ENCODE measurements at places on chromosomes 1 and 21.
A peak's percentile ranks its signal among the peaks of the same experiment; 100 is the strongest.

DNA sequence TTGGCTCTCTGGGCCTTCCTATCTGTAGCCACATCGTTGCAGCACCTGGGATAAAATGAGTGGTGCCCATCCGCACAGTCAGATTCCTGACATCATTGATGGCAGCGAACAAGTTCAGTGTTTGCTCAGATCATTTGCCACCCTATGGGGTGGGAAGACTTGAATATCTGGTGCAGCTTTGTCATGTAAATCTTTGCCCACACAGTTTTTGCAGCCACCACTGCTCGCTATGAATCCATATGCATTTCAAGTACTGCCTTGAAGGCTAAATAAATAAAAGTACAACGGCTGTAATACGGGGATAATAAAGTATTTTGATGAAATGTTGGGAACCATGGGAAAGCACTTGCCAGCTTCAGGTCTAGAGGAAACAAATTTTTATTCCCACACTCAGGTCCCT lies 56.3 kb upstream of the COA6 start:
- DNase-seq = no peak

GRCh38 chr1:20964540-20965484 lies 177.7 kb upstream of the HP1BP3 start:
- DNase-seq = no peak

DNA sequence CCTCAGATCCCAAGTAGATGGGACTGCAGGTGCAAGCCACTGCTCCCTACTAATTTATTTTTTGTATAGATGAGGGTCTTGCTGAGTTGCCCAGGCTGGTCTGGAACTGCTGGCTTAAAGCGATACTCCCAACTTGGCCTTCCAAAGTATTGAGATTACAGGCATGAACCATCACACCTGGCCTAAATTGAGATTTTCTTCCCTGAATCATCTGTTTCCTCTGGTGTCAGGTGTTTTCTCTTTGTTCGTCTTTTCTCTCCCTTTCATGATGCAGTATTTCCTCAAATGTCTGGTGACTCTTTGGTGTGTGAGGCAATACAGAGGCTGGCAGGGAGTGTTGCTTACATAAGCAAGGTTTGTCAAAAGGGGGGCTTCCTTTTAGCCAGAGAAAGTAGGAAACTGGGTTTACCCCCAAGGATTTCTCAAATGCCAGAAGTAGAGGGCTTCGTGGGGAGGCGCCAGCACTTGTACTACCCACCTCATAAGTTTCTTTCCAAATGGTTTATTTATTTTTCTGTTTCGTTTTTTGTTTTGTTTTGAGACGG lies 27.6 kb downstream of the CLDN14 start:
- DNase-seq = no peak

GRCh38 chr1:36675106-36675505 lies 192.4 kb upstream of the CSF3R start:
- DNase-seq = no peak

DNA sequence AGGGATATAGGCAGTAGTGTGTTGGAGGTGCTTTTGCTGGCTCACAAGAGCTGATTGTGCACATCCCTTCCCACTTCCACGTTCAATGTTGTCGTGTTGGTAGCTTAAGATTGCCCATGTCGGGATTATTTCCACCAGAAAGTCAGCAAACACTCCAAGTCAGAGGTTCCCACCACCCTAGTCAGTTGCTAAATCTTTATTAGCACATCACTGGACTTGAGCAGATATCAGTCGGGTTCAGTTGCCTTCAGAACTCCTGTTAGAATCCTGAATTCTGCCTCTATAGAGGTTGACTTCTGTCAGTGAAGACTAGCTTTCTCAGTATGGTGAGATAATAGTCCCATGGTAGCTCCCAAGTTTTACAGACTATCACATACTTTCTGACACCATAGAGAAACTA lies 10.5 kb downstream of the AGL start:
- no peak for DNase-seq

- no peak for DNase-seq
These were observed 431 bp downstream of the MTARC1 start for GRCh38 chr1:220787069-220787619.

DNA sequence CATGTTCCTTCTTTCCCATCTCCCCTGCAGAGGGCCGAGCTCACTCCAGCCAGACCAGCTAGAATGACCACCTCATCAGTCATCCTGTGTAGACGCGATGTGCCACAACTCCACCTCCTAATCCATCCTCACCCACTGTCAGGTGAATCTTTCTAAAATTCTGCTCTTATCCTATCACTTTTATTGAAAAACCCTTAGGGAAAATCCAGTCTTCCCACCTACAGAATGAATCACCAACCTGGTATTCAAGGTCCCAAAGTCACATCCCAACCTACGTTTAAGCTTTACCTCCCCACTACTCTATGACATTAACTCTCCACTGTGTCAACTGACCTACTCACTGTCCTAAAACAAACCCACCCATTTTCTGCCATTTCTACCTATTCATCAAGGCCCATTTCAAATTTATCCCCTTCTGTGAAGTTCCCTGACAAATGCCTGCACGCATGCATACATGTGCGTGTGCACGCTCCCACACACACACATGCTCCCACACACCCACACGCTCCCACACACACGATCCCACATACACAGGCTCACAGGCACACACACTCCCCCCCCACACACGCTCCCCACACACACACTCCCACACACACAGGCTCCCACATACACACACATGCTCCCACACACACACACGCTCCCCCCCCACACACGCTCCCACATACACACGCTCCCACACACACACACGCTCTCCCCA lies 27.7 kb downstream of the HSF2BP start:
- no peak for DNase-seq

GRCh38 chr1:223654083-223654482 lies 11.4 kb downstream of the CAPN8 start:
- no peak for DNase-seq

DNA sequence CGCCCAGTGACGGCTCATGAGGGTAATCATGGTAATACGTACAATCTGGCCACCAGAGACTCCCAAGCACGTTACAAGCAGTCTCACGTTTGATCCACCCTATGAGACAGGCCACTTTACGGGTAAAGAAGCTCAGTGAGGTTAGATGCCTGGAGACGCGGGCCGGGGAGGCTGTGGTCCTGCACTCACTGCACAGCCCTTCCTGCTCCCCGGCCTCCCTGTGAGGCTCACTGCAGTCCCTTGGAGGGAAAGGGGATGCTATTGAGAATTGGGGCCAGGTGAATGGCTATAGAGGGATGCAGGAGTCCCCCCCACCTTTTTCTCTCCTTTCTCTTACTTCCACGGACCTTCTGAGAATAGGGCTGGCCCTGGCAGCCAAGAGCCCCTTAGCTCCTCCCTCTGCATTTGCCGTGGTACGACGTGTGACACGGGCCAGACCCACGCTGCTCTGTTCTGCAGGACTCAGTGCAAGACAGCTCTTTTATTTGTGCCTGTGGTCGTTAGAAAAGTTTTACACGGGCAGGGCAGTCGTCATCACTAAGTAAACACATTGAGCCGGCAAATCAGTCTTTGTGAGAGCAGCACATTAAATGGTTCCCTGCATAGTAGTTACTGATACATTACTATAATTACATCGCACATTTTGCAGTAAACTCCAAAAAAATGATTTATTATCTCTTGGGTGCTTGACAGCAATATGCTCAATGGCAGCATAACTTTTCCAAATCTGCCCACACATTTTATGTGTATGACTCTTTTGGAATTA lies 18.8 kb downstream of the KIF26B start:
- peak; percentile 58 for DNase-seq

DNA sequence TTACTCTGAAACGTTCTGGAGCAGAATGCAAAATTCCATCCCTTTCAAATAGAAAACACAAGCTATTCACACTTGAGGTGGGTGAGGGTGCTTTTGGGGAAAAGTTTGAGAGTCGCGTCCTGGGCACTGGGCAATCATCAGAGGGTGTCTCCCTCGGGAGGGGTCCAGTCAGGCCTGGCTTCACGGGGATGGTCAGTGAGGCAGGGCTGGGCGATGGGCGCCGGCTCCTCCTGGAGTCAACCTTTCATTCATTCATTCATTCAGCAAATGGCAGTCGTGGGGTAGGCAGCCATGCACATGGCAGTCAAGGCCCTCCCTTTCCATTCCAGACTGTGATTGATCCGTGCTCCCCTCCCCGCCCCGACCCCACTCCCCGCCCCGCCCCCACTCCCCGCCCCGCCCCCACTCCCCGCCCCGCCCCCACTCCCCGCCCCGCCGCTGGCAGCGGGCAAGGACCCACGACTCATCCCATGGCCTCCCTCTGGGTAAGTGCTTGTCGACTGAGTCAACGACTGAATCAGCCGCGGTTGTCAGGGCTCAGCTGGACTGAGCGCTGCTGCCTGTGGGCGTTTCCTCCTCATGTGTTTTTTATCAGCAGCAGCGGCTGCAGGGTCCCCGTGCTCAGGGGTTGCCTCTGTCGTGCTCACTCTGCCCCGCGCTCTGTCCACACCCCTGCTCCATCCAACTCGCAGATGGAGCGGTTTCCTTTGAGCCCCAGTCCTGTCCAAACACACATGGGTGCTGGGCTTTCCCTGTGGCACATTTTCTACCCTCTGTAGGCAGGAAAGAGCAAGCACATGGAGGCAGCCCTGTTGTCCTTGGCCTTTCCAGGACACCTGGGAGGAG lies 12.5 kb upstream of the SPSB1 start:
- peak; percentile 96 for DNase-seq

DNA sequence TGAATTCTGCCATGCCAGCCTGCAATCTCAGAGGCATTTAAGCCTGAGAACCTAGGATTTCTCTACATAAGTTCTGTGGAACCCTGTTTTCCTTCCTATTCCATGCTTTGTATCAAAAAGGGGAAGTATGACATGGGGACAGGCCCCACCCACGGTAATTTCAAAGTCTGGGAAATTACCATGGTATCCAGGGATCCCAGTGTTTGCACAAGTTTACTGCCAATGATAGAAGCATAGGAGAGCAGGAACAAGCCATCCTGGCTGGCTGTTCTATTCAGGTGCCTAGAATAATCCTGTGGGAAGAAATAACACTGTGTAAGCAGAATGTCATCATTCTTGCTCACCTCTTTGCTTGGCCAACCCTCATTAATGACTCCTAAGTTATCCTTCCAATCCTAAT lies 53.8 kb upstream of the ATP1B1 start:
- DNase-seq = no peak

- no peak for DNase-seq
These were observed 65.7 kb downstream of the LRRC8C start for GRCh38 chr1:89698624-89699023.

- peak; percentile 62 for DNase-seq
These were observed 1.2 kb downstream of the PIK3C2B start for GRCh38 chr1:204493145-204493983.

GRCh38 chr21:42698733-42699132 lies 45.3 kb downstream of the PDE9A start:
- no peak for DNase-seq

GRCh38 chr1:151047591-151047924 lies at the start of gene C1orf56:
TSS of gene C1orf56 (plus strand) at chr1:151047751. CDS start at chr1:151047848, 97 bp downstream.
- peak; percentile 62 for DNase-seq

- DNase-seq = peak; percentile 94
These were observed 142.8 kb downstream of the ZZZ3 start for GRCh38 chr1:77539519-77540142.

GRCh38 chr21:46065215-46065913 lies 32.5 kb upstream of the COL6A2 start:
- peak; percentile 73 for DNase-seq

DNA sequence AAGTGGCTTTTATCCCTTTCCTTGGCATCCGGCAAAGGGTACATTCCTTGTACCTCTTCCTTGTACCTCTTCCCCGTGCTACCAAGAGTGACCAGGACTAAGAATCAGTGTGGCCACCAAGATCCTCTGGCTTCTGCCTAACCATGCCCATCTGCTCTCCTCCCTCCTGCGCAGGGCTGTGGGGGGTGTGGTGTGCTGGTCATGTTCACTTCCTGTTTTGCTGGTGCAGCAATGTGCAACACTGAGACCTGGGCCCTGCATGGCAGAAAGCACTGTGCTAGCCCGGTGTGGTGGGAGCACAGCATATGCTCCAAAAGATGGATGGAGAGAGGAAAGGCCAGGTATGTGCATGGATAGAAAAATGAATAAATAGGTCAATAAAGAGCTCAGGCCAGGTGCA lies 33.3 kb upstream of the TENT5C start:
- no peak for DNase-seq

- no peak for DNase-seq
These were observed 459.9 kb upstream of the NFIA start for GRCh38 chr1:60622486-60622885.

GRCh38 chr1:19006000-19006399 lies 49.5 kb upstream of the IFFO2 start:
- DNase-seq = no peak

DNA sequence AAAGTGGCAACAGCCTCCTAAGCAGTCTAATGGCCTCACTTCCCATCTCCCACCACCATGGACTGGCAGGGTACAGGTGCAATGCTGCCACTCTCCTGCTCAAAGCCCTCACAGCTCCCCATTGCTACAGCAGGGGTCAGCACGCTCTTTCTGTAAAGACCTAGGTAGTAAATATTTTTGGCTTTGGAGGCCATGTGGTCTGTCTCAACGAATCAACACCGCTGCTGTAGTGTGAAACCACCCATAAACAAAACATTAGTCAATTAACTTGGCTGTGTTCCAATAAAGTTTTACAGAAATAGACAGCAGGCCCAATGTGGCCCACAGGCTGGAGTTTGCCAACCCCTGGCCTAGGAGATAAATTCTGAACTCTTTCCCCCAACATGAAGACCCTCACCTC lies 44.6 kb upstream of the TMEM125 start:
- peak; percentile 36 for DNase-seq

- DNase-seq = peak; percentile 60
These were observed 16.0 kb upstream of the EPS15 start for GRCh38 chr1:51535006-51535592.

- peak; percentile 11 for DNase-seq
These were observed 520 bp upstream of the MR1 start for GRCh38 chr1:181033128-181033798.

GRCh38 chr1:194698908-194699318 lies 1512.5 kb upstream of the B3GALT2 start:
- DNase-seq = no peak

DNA sequence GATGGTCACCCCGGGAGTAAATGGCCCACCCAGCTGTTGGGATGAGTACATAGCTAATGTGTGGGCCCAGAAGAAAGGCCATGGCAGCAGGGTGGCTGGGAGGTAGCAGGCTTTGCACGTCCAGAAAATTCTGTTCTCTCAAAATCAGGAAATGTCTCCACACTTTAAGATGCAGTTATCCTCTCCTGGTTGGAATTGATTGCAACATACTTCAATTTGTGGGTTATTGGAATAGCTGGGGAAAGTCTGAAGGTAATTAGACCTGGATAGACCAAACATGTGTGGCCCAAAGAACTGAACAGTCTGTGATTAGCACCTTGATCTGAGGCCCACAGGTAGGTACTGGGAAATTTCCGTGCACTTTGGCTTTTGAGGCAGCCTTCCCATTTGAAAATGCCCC lies 30.2 kb downstream of the COA7 start:
- no peak for DNase-seq

DNA sequence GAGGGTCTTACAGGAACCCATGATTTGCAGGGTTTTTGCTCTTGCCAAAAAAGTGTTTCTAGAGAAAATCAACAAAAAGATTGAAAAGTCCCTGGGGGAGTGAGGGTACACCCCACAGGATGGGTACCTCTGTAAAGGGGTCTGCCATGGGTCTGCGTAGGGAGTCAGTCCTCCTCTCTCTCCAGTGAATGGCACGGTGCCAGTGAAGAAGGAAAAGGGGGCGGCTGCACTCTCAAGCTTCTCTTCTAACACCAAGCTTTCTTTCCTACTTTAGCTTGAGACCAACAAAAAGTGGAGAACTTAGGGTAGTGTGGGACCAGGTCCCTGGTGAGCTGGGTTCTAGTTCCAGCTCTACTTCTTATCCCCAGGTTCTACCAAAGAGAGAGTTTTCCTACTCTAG lies 87.4 kb downstream of the GLUL start:
- no peak for DNase-seq

Measured in fibroblast of skin of right quadriceps (primary cell).